ENCODE measurements at places on chromosomes 13 and 19.
A peak's percentile ranks its signal among the peaks of the same experiment; 100 is the strongest.

- no peak for DNase-seq
Measured at GRCh38 chr19:16316506-16316882, 8.1 kb upstream of the KLF2 start.

- DNase-seq, result no peak
Measured at GRCh38 chr13:27403727-27404385, 20.6 kb upstream of the GTF3A start.

- DNase-seq, result no peak
Measured at GRCh38 chr13:108176685-108177274, 38.6 kb downstream of the LIG4 start.

DNA sequence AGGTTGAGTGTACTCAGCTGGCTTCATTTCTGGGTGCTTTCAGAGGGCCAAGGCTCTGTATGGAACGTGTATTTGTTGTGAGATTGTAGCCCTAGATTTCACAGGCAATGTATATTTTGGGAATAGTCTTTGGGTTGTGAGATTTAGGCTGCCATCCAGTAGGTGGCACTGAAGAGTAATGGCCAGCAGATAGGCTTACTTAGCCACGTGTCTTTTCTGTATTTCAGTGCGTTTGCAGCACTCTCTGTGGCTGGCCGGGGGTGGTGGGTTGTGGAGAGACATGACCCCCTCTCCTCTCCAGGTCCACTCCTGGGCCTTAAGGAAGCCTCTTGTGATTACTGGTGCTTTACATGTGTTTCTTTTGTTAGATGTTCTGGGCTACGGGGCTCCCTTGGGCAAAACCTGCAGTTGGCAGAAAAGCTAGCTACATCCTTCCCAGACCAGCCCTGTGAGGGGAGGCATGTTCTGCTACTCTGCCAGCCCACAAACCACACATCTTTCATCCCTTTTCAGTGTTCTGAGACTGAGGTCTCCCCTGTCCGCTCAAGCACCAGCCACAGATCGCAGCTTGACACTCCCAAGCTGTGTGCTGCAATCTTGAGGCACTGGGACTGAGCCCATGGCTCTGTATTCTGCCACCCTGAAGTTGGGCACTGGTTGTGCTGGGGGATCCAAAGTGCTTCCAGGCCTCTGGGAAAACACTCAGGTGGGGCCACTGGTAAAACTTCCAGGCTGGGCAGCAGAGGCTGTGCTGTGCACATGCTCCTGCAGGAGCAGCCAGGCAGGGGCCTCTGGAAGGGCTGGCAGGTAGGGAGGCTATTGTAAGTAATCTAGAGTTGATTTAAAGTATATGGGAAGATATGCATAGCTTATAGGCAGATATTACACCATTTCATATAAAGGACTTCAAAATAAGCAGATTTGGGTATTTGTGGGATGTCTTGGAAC is 1096.8 kb upstream of the PCDH20 start:
- no peak for DNase-seq

DNA sequence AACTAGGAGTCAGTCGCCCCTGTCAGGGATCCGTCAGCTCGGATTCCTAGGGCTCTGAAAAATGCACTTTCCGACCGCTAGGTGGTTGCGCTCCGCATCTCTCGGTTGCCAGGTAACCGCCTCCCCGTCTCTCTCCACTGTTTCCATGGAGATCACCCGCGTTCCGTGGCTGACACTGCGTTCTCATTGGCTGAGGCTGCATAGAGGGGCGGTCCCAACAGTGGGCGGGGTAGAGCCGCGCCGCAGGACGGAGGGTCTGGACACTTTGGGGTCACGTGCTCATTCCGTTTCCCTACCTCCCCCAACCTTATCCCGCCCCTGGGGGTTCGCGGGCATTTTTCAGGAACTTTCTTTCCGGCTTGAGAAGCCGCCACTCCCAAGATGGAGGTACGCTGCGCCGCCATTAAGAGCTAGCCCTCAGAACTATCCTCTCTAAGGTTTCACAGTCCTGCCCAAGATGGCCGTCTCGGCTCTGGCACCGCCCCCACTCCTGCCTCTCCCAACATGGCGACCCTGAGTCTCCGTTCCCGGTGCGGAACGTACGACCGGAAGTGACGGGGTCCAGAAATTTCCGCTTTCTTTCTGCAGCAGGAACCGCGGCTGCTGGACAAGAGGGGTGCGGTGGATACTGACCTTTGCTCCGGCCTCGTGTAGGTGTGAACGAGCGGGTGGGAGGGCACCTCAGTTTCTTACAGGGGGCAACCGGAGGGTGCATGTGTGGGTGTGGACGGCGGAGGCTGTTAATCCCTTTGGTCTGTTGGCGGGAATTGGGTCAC is at the start of the genes ODAD3 and PRKCSH:
Gene ODAD3, minus strand, starts transcription at position 65 of the 776 bp plus-strand sequence. CDS start 105 bp downstream, outside the sequence.
Gene PRKCSH, plus strand, starts transcription at position 579 of the 776 bp plus-strand sequence. CDS start 483 bp downstream, outside the sequence.
- peak; percentile 100 for DNase-seq

DNA sequence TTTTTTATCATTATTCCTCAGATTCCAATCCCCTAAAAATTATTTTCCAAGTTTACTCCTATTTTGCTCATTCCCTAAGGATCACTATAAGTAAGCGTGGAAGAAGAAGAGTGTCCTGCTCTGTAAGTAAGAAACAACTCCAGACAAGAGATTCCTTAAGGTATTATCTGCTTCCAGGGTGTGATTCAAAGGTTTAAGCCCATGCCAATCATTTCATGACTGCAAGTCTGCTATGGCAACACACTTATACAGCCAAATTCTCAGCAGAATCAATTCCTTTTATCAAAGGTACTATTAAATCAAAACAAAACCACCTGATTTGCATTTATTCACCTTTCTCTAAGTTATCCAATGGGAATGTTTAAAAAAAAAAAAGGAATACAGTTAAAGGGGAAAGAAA is 43.7 kb downstream of the FOXO1 start:
- DNase-seq, result no peak

DNA sequence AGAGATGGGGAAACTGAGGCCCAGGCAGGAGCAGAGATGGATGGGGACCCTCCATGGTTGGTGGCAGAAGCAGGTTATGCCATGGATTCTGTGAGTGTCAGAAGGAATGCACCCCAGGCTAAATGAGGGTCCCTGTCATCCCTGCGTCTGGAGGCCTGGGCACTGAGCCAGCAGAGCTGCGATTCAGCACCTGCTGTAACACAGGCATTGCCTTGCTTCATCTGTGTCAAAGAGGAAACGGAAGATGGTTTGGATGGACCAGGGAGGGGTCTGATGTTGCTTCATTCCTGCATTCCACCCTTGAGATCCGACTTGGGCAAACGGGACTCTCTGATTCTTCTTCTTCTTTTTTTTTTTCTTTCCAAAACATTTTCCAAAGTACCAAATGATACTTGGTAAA is 1.2 kb downstream of the C5AR1 start:
- DNase-seq, result no peak

DNA sequence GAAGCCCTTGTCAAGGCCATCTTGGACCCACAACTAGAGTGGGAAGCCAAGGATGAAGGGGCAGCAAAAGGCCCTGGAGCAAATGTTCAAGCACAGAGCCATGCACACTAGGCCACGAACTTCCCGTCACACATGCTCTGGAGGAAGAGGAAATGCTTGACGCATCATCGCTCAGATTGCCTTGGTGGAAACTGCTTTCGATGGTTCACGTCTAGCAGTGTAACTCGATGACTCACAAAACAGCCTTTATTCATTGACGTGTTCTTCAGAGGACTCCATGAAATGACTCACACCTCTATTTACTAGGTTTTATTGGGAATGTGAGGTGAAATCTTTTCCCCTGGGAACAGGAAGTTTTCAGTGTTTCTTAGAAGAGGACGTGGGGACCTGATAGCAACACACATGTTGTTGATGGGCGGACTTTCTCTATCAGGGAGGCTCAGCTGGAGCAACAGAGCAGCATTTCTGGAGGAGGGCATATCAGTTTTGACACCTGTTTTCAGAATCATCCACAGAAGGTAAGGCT is 79.8 kb upstream of the FLT1 start:
- peak; percentile 81 for DNase-seq

- no peak for DNase-seq
Measured at GRCh38 chr13:70841240-70842061, 733.2 kb upstream of the KLHL1 start.

- DNase-seq, result no peak
Measured at GRCh38 chr19:31671411-31672035, 322.3 kb upstream of the TSHZ3 start.

GRCh38 chr13:21147827-21148226 is 28.5 kb downstream of the SKA3 start:
- DNase-seq, result no peak

- DNase-seq, result no peak
Measured at GRCh38 chr13:48652851-48653471, 768 bp upstream of the CYSLTR2 start.

DNA sequence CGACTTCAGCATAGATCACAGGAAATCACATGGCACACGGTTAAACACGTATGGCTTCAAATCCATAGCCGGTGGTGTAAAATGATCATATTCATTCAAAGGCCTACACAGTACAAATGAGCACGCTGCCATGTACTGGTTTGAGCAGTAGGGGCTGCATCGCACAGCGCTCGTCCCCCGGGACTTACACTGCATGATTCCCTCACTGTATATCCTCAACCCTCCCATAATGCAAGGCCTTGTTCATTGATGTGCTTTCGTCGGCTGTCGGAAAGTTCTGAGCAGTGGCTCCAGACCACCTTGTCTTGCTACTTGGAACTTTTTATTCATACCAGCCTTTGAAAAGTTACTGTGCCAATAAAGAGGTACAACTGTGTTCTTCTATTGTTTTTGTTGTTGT is 578.2 kb downstream of the MYO16 start:
- DNase-seq, result no peak

DNA sequence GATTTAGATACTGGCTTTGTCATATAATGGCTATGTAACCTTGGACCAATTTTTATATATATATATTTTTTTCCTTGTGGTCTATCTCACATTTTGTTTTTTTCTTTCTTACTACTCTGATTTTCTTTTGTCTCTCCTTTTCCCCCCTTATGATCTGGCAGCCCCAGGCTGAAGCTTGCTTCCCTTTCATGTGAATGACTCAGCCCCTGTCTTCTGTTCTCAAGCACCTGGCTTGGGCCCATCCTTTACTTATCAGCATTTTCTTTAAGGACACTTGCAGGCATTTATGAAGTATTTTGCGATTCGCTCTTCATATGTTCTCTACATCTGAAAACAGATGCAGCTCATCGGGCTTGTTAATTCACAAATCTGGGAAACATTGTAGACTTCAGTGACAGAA is 163.6 kb downstream of the SPRY2 start:
- DNase-seq, result no peak

- no peak for DNase-seq
Measured at GRCh38 chr13:25378528-25378927, 6.8 kb downstream of the ATP8A2 start.

- DNase-seq, result no peak
Measured at GRCh38 chr13:47457626-47458025, 543.4 kb downstream of the SUCLA2 start.

GRCh38 chr13:50990065-50990817 is 80.7 kb downstream of the RNASEH2B start:
- DNase-seq, result no peak

DNA sequence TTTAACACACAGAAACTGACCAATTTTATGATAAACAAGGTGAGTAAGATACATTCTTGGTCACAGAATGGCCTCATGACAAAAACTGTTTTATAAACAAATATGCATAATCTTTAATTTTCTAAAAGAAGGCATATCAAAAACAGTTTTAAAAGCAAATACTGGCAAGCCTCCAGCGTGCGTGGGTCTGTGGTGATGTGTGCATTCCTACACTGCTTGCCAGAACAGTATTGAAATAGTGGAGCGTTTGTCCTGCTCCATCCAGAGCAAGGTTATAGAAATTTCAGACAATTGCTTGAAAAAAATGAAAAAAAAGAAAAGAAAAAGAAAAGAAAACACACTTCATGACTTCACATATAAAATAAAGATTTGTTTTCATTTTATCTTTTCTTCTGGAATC is 140.9 kb downstream of the MZT1 start:
- no peak for DNase-seq

DNA sequence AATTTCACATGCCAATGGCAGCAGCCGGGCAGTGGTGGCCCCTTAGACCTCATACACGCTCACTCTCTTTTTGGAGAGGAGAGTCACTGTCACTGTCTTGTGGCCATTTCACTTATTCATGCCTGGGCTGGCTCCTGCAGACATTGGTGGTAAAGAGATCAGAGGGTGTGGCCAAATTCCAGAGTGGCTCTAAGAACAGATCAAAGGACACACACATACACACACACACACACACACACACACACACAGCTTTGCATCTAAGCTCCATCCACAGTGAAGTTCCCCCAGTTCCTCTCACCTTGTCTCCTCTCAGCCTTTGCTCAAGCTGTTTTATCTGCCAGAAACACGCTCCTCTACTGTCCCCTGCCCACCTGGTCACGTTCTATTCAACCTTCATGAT is 46.5 kb upstream of the KPNA3 start:
- no peak for DNase-seq

DNA sequence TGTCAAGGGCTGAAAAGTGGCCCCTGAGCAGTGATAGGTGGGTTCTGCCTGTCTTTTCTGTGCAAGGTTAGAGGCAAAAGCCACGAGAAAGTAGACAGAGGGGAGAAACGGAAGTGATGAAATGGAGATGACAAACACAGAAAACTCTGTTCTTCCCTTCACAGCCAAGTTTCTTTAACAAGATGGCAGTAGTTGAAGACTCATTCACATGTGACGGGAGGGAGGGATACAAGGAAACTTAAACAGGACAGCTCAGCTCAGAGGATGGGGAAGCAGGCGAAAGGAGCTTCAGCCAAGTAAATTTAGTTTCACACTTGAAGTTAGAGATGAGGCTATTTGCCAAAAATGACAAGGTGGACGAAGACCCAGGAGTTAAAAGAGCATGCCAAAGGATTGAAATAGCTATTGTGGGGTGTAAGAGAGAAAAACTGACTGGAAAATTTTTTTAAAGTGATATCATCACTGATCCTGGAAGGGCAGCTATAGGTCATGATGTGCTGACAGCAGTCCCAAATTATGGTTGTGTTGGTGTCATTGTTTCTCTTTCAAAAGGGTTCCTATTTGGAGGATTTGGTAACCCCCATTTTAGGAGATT is 347.9 kb downstream of the EFNB2 start:
- DNase-seq, result no peak

DNA sequence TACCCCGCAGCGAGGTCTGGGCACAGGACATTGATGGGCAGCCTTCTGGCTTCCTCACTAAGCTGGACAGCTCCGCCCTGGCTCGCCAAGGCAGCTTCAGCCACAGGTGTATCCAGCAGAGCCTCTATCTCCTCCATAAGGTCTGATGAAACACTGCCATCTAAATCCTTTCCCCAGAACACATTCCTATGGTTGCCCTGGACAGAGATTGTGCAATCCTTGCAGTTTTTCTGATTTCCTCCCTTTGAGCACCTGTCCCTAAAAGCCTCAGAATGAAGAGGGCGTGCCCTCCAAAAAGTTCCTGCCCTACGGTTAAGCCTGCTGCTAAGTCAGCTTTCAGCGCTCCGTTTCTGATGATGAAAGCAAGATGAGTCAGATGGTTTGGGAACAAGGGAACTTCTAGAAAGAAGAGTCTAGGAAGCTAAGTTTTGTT is 21.0 kb downstream of the CLEC4M start:
- no peak for DNase-seq

DNA sequence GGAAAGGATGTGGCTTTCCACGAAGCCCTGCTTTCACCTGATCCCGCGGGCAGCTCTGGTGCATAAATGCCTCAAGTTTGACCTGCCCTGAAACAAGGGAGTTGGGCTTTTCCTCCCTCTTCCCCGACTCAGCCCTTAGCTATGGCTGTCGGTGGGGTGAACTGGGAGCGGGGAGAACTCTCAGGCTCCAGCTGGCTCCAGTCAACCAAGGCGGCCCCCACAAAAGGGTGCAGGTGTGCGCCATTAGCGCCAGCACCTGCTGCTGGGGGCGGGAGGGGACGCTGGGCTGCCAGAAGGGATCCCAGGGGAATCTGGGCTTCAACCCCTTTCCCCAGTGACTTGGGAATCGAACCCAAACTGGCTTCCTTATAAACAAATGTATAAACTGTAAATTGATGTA is 7.1 kb upstream of the DHRS12 start:
- DNase-seq, result no peak

- no peak for DNase-seq
Measured at GRCh38 chr13:44172281-44172810, 201.3 kb upstream of the SERP2 start.

All from HS-5 (cell line).